ENCODE measurements at places on chromosomes 16 and 17.

- DNase-seq, result no peak
Observed at GRCh38 chr16:82657239-82657638, 30.5 kb downstream of the CDH13 start.

DNA sequence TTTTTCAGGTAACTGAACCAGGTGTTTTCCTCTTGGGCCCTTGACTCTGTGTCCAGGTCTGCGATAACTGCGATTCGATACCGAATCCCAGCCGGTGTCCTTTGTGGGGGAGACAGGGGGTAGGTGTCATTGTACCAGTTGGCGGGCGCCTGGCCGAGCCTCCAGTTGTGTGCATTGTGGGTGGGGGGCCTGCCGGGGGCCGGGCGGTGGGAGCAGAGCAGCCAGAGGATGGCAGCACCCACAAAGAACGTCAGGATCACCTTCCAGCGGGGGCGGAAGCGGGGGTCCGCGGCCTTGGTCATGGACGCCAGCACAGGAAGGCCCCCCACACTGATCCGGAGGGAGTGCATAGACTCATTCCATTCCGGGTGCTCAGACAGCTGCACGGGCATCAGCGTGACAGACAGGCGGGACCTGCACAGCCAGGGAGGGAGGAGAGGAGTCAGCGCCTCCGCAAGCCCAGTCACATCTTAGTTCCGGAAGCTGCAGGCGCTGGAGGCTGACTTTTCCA lies 12.3 kb downstream of the CANT1 start:
- no peak for DNase-seq

DNA sequence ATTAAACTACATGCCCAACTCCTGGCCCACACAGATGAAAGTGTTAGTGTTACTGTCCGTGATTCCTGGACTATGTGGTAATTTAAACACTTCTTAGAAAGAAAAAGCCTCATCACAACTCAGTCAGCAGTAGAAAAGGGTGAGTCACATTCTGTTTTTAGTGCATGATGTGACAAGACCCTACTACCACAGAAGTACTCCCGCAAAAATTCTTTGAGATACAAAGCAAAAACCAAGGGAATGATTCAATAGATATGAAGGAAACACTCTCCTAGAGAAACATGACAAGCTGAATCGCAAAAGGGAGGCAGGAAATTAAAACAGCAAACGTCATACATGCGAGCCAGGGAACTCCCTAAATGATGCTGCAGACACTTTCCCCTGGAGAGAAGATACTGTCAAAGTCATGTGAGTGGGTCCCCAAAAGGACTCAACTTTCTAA lies 14.4 kb downstream of the SNN start:
- no peak for DNase-seq

- no peak for DNase-seq
Observed at GRCh38 chr17:29210879-29211278, 30.7 kb upstream of the MYO18A start.

GRCh38 chr17:35433075-35433894 lies 985 bp upstream of the SLFN12 start:
- no peak for DNase-seq

DNA sequence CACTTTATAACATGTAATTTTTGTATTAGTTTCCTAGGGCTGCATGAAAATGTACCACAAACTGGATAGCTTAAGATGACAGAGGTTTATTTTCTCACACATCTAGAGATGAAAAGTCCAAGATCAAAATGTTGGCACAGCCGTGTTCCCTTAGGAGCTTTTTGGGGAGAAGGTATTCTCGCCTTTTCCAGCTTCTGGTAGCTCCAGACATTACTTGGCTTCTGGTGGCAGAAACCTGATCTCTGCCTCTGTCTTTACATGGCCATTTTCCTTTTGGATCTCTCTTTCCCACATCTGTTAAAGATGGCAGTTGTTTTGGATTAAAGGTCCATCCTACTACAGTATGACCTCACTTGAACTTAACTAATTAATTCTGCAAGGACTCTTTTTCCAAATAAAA lies 885.7 kb upstream of the CDH8 start:
- DNase-seq, result no peak

GRCh38 chr16:86359571-86359970 lies 150.8 kb upstream of the FOXF1 start:
- DNase-seq, result no peak

GRCh38 chr16:4696172-4696904 lies 3.0 kb downstream of the NUDT16L1 start:
- no peak for DNase-seq

- DNase-seq, result no peak
Observed at GRCh38 chr16:86836503-86837129, 258.3 kb downstream of the FOXL1 start.

DNA sequence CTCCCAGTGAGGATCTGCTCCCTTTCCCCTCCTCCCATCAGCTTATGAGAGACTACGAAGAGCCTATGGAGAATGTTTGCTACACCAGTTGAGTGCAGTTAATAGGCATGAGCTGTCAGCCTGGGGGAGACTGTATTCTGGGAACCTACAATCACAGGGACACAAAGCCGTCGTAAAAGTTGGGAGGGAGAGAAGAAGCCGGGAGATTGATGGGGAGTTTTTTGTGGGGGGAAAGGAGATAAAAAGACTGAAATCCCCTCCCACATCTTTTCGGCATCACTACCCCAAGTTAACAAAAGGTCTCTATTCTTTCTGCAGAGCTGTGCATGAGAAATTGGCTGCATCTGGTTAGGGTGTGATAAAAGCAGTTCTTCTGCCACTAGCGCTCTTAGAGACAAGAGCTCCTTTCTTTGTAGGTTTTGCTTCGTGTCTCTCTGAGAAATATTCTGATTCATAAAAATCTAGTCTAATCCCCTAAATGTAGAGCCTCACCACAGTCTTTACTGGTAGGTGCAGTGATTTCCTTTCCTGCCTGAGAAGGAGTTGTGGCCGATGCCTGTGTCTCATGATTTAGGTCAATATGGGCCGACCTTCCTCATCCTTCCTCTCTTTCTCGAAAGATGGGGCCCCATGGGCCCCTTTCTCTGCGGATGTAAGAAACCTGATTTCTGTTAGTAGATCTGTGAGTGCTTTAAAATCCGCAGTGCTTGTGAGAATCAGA lies 77.4 kb downstream of the BPTF start:
- DNase-seq, result no peak

GRCh38 chr17:80793421-80793820 lies 198.2 kb upstream of the CHMP6 start:
- no peak for DNase-seq

- no peak for DNase-seq
Observed at GRCh38 chr16:83574388-83574787, 233.4 kb upstream of the HSBP1 start.

GRCh38 chr17:81388612-81389367 lies 6.5 kb upstream of the BAHCC1 start:
- peak; percentile 40 for DNase-seq

GRCh38 chr16:10806698-10807097 lies 11.9 kb downstream of the TVP23A start:
- no peak for DNase-seq

GRCh38 chr17:37039269-37039668 lies 90.5 kb downstream of the AATF start:
- DNase-seq, result no peak

GRCh38 chr17:51189162-51189561 lies 23.0 kb downstream of the NME2 start:
- DNase-seq, result no peak

GRCh38 chr17:8189041-8189710 lies 804 bp downstream of the BORCS6 start:
- DNase-seq, result no peak

GRCh38 chr16:65950211-65950610 lies 416.3 kb upstream of the CDH5 start:
- no peak for DNase-seq

GRCh38 chr16:88200896-88201185 lies 181.9 kb upstream of the ZNF469 start:
- DNase-seq, result no peak

- DNase-seq, result no peak
Observed at GRCh38 chr16:80367037-80367658, 173.6 kb upstream of the DYNLRB2 start.

DNA sequence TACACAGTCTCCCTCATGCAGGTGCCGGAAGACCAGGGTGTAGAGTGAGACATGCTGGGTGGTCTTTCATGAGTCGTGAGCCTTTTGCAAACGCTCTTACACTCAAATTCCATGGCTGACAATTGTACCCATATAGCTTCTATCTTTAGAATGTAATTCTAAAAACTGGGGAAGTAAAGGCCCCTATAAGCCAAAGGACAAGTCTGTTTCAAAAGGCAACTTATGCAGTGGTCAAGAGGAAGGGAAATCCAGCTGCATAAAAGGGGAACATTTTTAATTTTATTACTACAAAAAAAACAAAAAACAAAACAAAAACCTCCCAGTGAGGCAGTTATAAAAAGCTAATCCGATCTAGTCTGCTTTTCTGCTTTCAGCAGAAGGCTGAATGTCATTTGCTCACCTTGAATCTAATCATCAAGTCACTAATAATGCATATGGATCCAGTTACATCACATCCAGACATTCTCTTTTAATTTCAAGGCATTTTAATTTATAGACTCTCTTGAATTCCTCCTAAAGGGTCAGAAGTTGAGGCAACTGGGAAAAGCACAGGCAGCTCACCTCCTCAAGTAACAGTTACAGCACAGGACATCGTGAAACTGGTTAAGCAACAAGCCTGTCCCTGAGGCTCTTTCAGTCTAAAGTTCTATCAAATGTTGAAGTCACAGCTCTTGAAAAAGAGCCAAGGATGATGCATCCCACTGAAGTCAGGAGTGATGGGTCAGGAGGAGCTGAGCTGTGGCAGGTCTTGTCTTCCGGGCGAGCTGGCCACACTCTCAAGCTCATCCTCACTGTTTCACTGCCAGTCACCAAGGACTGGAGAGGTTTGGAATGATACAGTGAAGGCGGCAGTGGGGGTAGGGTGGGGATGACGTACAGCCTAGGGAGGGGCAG lies 99.7 kb downstream of the VPS53 start:
- no peak for DNase-seq

GRCh38 chr16:47045023-47045422 lies 71.5 kb upstream of the DNAJA2 start:
- DNase-seq, result no peak

GRCh38 chr17:20999044-20999573 lies 43.7 kb downstream of the USP22 start:
- no peak for DNase-seq

GRCh38 chr17:75650874-75651273 lies 16.1 kb downstream of the RECQL5 start:
- no peak for DNase-seq

DNA sequence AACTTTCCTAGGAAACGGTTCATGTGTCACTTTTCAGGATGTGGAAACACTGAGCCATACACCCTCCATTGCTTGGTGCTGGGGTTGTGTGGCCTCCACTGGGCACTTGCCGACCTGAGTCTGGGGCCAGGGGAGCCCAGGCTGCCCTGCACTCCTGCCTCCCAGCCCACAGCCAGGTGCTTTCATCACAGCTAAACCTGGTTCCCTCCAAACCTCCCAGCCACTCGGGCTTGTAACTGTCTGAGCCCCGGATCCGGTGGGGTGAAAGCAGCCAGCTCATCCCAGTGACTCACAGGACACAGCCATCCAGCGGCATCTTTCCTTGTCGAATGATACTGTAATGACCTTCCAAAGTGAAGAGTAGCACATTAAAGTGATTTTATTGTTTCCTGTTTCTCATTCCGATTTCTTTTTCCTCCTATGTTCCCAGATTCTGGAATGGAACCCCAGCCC lies 19.8 kb downstream of the CARHSP1 start:
- no peak for DNase-seq

- peak; percentile 41 for DNase-seq
Observed at GRCh38 chr17:28547623-28548416, 4.6 kb downstream of the UNC119 start.

- DNase-seq, result no peak
Observed at GRCh38 chr17:14736631-14737030, 435.8 kb downstream of the HS3ST3B1 start.

DNA sequence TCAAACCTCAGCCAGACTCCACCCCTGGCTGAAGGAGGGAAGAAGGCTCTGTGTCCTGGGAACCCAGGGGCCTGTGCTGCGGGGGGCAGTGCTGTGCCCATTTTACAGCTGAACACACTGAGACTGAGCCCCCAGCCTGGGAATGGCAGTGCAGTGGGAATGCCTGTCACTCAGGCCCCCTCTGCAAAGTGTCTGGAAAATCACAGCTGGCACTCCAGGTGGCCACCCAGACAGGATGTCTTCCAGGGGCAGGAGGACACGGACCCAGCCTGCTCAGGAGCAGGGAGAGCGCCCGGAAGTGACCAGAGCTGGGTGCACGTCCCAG lies 32.6 kb downstream of the ZNF469 start:
- DNase-seq, result no peak

DNA sequence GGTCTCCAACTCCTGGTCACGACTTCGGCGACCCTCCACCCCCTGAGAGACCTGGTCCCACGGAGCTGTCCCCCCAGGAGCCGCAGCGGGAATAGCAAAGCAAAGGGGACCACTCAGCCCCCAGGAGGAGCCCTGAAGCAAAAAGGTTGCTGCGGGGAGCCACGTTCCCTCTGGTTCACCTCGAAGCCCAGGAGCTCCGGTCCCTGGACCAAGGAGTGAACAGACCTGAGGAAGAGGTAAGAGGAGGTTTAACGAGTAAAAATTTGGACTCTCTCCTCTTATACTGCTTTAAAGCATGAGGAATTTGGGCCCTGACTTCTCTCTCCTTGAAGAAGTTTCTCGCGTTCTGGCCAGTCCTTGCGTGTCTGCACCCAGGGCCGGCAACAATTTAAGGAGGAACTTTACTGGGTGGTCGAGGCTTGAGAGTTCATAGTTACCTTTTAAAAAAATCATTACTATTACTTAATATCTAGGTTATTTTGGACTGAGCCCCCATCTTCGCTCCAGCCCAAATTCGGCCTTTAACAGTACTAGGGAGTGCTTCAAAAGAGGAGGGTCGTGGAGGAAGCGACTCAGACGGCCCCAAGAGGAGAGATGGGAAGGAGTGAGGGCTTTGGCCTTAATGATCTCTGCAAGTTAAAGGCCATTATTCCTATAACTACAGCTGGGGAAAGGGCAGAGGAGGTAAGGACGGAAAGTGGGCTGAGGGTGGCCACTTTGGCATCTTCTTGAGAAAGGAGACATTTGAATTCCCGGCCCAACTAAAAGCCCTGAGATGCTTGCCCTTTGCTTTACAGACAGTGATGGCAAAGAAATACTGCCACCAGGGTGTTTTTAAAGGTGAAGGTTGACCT lies 16.9 kb upstream of the HOXB9 start:
- no peak for DNase-seq

GRCh38 chr16:67562918-67563707 lies 787 bp downstream of the CTCF start:
- peak; percentile 60 for DNase-seq

GRCh38 chr17:29113334-29113733 lies 66.9 kb downstream of the MYO18A start:
- DNase-seq, result no peak

- DNase-seq, result no peak
Observed at GRCh38 chr17:77728474-77728795, 230.1 kb upstream of the TNRC6C start.

GRCh38 chr16:81752225-81752875 lies 26.7 kb upstream of the PLCG2 start:
- DNase-seq, result peak; percentile 12

DNA sequence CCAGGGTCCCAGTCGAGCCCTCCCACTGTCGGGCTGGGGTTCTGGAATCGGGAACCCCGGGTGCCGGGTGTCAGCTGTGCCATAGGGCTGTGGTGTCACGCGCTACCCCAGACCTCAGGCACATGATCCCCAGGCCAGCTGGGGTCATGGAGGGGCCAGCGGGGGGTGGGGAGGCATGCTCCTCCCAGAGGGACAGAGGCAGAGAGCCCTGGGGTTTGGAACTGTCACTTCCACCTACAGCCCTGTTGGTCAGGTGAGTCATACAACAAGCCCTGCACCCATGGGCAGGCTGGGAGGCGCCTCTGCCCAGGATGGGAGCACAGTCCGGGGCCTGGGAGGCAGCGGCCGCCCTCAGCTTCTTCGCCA lies 63.0 kb downstream of the BAIAP2 start:
- no peak for DNase-seq

Measured in substantia nigra (tissue), 51 donors.